ENCODE measurements at places on chromosomes 11 and 22.

DNA sequence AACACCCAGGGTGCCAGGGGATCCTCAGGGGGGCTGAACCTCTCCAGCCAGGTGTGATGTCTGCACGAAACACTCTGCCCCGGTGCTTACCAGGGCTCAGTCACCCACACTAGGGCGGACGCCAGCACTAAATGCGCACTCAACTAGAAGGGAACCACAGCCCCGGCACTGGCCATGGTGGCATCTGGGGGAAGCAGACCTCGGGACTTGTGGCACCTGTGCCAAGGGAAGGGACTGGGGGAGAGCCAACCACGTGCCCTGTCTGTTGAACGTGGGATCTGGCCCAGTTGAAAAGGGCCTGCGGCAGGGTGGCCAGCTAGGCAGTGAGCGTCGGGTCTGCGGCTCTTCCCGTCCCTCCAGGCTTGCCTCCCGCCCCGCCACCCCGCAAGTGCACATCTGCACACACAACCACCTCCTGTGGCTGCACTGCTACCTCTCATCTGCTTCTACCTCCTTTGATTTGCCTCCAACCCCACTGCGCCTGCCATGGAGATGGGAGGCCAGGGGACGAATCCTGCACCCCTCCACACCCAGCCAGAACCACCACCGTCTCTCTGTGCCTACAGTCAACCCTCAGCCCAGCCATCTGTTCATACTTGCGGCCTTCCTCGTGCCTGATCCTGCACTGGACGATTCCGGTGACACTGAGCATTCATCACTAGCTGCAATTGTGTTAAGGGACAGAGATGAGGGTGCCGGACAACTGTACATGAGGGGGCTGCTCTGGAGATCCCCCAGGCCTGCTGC is 15.0 kb upstream of the MOB2 start:
- no peak for DNase-seq

DNA sequence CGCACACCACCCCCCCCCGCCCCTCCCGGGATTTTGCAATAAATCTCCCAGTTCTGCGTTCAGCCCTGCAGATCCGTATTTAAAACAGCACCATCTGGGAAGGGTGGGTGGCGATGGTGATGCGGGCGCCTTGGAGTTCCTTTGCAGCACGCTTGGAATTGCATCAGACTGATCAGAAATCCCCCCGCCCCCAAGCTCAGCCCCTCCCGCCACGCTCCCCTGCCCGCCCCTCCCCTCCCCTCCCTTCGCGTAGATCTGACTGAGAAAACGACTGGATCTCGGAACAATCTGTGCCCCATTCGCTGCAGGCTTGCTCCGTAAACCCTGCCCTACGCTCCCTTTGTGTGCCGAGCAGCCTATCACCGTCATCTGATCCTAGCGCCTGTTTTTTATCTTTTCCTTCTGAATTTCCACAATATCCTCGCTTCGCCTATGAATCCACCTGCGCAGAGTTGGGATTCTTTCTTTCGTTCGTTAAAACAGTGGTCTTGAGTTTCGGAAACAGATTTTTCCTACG is 18.1 kb upstream of the BDNF start:
- no peak for DNase-seq

- DNase-seq = peak; percentile 64
These were observed 20.4 kb downstream of the OR56B4 start for GRCh38 chr11:6127881-6128280.

- no peak for DNase-seq
These were observed 7.9 kb downstream of the TMEM258 start for GRCh38 chr11:61784506-61784805.

DNA sequence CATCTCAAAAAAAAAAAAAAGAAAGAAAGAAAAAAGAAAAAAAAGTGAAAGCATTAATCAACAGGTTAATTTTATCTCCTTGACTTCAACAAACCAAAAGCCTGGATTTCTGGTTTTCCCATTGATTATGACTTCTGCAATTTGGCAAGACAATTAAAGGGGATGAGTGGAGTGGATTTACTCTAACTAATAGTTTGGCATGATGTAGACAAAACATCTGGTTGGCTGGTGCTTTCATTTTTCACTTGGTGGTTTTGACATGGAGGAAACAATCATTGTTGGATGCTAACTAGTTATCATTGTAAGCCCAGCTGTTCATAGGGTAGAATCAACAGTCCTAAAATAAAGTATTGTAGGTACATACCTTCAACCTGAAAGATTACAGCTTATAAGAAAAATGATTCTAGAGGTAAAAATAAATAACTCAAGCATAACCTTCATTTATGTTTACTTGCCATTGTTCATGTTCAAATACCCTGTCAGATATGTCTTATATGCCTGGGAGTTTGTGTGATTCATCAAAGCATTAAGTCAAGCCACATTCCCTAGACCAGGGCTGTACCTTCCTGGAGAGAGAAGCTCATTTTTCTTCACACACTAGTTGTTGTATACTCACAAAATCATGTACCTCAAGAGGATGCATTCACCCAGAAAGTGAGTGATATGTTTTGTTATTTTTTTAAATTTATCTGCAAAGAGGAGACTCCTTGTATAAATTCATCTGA is 15.1 kb downstream of the FIBIN start:
- no peak for DNase-seq

- no peak for DNase-seq
These were observed 1.7 kb upstream of the CELSR1 start for GRCh38 chr22:46539169-46539568.

DNA sequence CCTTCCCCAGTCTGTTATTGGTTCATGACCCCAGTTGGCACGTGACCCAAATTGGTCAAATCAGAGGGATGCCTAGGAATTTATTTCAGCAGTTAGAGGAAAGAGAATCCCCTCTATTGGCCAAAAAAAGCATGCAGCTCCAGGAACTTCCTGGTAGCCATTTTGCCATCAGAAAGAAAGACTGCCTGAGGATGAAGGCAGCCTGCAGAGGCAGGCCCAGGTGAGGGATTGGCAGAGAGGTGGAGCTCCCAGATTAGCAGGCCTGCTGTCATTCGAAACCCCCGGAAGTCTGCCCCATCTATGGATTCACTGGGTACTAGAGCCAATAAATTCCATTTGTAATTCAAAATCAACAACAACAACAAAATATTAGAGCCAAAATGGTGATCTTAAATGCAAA is 207.6 kb downstream of the CWF19L2 start:
- DNase-seq = no peak

GRCh38 chr22:45868571-45869339 is 108.2 kb downstream of the WNT7B start:
- no peak for DNase-seq

GRCh38 chr11:35003658-35004057 is 87.2 kb downstream of the PDHX start:
- no peak for DNase-seq

GRCh38 chr11:119189393-119189792 is 4.1 kb downstream of the NHERF4 start:
- no peak for DNase-seq

- peak; percentile 84 for DNase-seq
These were observed at the start of gene RRAS2 for GRCh38 chr11:14358729-14359439. TSS of gene RRAS2 (minus strand) at chr11:14359183. CDS start at chr11:14358870, 313 bp downstream.

DNA sequence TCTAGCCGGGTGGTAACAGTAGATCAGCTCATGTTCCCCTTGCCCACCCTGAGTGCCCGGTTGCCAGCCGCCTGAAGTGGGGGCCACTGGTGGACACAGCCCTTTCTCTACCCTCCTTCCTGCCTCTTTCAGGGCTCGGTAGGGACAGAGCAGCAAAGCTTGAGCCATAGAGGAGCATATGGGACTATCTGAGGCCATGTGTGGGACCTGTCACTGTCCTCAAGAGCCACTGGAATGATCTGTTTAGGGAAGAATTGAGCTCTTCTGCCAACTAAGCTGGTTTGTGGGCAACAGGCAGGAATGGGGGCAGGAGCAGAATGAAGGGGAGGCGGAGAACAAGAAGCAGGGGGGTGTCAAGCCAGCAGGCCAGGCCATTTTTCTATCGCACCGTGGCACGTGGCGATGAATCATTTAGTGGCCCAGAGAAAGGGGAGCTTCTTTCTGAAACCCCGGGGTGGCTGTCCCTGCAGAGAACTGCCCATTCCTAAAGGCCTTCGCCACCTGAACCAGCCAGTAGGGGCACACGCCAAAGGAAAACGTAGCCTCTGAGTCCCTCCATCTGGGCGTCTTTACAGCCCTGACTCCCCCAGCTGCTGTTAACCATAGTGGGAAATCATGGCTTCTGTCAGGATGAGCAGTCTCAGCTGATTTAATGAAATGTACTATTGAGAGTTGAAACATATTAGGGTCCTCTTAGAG is 8.8 kb downstream of the ASPHD2 start:
- DNase-seq = no peak

DNA sequence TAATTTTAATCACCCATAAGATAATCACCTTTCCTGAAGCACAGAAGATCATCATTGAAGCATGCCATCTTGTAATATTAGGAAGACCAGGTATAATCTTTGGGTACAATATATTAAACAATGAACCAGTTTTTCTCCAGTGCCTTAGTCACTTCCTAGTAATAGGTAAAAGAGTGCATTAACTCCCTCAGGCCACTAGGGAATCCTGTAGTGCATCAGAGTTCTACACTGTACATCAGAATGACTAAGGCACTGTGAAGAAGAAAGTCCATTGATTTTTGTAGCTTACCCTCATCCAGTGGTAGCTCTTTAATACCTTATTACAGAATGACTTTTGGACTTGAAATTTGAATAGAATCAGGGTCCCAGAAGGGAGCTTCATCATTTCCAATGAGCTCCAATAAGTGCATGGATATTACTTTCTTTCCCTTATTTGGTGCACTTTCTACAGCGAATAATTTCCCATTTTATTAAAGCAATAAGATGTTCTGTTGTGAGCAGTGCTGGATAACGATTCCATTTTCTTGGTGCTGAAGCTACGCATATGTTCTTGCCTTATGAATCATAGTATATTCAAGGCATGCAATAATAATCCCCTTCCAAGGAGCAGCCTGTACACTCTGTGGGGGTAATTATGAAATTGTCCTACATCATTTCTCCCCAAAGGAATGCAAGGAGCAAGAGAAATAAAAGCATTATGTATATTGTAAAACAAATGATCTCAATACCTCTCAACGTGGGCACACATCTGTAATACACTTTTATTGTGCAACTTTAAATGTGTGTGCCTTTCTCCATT is 4.7 kb downstream of the C11orf87 start:
- peak; percentile 9 for DNase-seq

DNA sequence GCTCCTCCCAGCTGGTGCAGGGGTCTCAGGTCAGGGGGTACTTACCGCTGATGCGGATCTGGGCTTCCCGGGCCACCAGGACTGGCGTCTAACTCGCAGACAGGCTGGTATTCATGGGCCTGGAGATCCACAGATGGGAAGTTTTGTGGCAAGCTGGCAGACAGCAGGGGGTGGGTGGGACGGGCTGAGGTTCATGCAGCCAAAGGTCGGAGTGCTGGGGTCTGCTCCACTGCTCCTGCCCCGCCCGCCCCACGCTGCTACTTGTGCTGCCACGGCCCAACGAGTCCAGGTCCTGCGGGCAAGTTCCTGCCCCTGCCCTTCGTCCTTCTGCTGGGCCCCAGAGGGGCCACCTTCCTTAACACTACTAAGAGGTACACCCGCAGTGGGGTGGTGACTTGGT is 3.1 kb downstream of the ACY3 start:
- DNase-seq = no peak

DNA sequence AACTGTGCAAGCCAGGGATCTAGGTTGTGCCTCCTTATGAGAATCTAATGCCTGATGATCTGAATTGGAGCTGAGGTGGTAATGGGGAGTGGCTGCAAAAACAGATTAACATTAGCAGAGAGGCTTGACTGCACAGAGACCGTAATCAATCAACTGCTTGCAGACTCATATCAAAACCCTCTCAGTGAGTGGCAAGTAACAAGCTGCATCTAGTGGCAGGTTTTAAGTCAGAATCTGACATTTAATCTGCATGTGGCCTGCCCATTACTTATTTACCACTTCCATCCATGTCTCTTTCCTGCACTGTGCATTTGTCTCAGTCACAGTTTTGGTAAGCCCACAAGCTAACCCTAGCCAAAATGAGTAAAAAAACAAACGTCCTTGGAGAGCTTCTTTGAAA is 11.2 kb downstream of the C11orf58 start:
- DNase-seq = no peak

DNA sequence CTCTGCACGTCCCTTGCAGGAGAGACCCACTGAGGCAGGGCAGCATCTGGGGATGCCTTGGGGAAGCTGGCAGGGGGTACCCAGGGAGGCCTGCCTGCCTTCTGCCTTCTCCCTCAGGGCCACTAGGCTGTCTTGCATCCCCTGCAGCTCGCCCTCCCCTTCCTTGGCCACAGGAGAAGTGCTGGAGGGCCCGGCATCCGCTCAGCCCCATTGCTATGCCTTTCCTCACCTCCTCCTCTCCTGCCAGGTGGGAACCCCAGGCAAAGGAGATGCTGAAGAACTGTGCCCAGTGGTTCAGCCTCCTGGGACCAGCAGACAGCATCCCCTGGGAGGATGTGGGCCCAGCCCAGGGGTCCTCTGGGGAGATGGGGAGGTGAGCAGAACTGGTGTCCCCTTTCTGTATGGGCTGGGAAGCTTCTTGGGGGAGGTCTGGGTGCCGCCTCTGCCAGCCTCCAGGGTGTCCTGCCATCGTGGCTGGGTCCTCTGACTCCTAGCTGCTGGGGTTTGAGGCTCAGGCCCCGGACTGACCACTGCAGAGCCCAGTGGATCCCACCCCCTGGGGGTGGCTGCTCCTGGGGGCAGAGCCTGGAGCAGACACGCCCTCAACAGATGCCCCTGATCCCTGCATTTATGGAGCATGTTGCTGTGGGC is 20.6 kb downstream of the MRGPRG start:
- no peak for DNase-seq

GRCh38 chr11:2932850-2933251 is 3.6 kb upstream of the PHLDA2 start:
- peak; percentile 25 for DNase-seq

DNA sequence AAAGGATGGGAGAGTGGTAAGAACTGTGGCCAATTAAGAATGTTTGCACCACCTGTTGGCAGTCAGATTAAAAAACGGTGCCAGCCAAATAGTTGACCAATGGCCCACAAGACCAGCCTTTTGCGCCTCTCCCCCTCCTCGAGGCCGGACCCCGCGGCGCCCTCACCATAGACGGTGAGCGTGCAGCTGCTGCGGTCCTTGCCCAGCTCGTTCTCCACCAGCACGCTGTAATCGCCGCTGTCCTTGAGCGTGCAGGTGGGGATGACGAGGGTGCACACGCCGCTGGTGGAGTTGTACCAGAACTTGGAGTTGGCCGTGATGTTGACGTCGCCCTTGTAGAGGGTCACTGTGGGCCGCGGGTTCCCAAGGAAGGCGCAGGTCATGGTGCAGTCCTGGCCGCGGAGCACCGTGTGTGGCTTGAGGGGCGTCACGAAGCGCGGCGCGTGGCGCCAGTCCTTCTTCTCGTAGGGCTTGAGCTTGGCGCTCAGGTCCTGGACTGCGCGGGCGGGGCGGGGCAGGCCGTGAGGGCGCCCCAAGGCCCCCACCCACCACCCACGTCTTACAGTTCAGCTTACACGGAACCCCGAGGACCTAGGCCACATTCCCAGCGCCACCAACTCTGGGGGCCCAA is 7.2 kb downstream of the TMEM86A start:
- peak; percentile 37 for DNase-seq

DNA sequence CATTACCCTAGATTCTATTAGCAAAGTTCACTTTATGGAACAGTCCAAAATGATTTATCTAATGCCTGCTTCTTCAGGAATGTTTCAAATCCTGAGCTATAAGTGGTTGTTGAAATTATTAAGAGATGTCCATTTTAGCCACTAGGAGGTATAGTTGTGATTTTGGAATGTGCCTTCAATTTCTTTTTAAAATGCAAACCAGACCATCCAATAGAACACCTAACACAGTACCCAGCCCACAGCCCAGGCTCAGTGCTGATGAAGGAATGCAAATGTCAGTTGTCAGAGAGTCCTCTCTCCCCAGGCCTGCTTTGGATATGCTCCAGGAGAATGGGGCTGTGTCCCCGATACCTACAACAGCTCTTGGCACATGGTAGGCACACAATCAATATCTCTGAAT is 85.8 kb upstream of the E2F8 start:
- no peak for DNase-seq

GRCh38 chr22:43136801-43137200 is 6.4 kb downstream of the MCAT start:
- no peak for DNase-seq

Measured in hematopoietic multipotent progenitor cell treated with erythropoietin and hydrocortisone succinate and interleukin-3 and kit ligand, for 4 days (in vitro differentiated cells).